Femur (tissue), 1 donor: ENCODE measurements at places on chromosomes 2 and 18.

- no peak for DNase-seq
These were observed 311.3 kb upstream of the KLHL29 start for GRCh38 chr2:23073671-23074070.

DNA sequence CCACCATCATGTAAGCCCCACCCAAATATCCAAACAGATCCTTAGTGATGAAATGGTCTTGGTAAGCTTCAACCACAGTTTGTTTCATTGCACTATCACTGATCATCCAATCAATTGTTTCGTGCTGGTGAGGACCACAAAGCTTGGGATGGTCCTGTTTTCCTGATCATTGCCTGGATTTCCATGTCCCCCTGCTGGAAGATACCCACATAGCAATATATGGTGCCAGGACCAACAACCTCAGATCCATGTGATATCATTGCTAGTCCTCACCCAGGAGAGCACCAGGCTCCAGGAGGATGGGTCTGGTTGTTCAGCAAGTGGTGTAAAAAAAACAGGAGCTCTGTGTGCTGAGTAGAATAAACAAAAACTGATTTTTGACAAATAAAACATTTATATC is 206.5 kb upstream of the SH3BP4 start:
- DNase-seq = no peak

GRCh38 chr18:58228762-58229161 is 184.7 kb downstream of the NEDD4L start:
- DNase-seq = no peak

DNA sequence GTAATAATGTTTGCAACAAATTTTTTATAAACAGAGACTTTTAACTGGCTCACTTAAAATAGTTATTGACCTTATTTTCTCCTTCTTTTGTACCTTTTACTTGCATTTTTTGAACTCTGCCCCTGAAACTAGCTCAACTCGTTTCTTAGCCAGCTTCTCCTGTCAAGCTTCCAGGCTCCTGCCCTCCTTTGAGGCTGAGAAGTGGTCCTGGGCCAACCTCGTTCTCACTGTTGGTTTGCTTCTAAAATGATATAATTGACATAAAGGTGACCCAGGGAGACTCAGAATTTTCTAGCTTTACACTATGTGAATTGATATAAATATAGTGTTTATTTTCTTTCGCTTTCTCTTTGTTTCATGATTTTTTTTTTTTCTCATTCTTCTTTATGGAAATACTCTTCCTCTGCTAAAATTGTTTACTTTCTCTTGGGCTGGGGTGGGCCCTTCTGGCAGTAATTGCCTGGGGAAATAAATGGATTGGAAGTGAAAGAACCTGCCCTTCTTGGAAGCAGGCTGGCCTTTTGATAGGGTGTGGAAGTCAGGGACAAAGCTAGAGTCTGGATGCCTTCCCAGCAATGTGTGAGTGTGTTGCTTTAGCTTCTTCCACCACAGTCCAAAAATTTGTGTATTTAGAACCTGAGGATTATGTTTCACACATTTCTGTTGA is 30.7 kb downstream of the GPD2 start:
- peak; percentile 55 for DNase-seq

- no peak for DNase-seq
These were observed 276.5 kb upstream of the MC4R start for GRCh38 chr18:60649107-60649506.

- no peak for DNase-seq
These were observed 25.0 kb upstream of the ASXL2 start for GRCh38 chr2:25903216-25903776.
